ENCODE measurements at places on chromosomes 1 and 21. TPM values are rescaled to one million over a fixed set of nuclear protein-coding genes. Genes with fewer than 3 reads are reported as not detected.

Gene LCE3D
- total RNA-seq: 57.5 TPM

Gene ABCA4
- total RNA-seq: 0.49 TPM

Gene HCN3
- total RNA-seq: 4.2 TPM

Gene FCMR
- total RNA-seq: 12.3 TPM

Gene ASAP3
- total RNA-seq: 79.1 TPM

Gene MAP1LC3C
- total RNA-seq: 1.2 TPM

Gene GSTM3
- total RNA-seq: 199 TPM

Gene TMEM125
- 1.2 TPM for total RNA-seq

Gene MMEL1
- 4.4 TPM for total RNA-seq

Gene TFF2
- total RNA-seq: not detected

Gene ACTN2
- total RNA-seq: 1.5 TPM

Gene FLG2
- total RNA-seq: not detected

Gene FCRL6
- total RNA-seq: not detected

Gene SERPINC1
- total RNA-seq: not detected

Gene CHI3L2
- total RNA-seq: 5.6 TPM

All from vagina (tissue), 2 donors.